ENCODE measurements at places on chromosomes 1 and 21.
A peak's percentile ranks its signal among the peaks of the same experiment; 100 is the strongest.

DNA sequence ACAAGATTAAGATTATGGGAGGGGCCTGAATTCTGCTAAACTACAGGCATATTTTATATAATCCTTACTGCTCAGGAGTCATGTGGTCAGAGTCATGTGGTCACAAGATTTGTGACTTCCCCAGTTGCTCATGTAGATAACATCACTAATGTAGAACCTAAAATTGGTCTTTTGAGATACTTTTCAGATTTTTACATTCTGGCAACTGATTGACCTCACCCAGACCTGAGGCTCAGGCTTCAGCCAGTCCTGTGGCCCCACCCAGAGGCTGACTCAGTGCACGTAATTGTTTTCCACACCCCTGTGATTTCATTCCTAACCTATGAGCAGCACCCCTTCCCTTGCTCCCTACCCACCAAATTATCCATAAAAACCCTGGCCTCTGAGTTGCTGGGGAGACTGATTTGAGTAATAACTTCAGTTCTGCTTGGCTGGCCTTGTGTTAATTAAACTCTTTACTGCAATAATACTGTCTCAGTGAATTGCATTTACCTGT is 41.7 kb upstream of the ZNF326 start:
- no peak for DNase-seq

DNA sequence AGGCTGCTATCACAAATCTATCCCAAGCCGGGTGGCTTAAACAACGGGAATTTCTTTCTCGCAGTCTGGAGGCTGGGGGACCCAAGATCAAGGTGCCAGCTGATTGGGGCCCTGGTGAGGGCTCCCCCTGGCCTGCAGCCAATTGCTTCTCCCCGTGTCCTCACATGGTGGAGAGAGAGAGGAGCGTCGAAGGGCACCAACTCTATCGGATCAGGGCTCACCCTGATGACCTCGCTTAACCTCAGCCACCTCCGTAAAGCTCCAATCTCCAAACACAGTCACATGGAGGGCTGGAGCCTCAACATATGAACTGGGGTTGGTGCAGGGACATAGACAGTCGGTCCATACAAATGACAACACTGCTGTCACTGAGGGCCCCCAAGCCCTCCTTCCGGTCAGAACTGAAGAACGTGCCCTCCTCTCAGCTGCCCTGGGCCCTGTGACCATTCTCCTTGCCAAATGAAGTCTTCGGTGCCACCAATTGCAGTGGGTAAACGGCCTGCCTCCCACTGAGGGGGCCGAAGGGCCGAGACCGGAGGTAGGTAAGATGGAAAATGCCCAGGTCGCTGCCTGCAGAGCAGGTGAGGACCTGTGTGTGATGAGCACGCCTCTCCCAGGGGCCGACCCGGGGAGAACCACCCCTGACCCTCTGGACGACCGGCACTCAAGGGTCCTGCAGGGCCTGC is 211.0 kb downstream of the TOMM20 start:
- DNase-seq: no peak

DNA sequence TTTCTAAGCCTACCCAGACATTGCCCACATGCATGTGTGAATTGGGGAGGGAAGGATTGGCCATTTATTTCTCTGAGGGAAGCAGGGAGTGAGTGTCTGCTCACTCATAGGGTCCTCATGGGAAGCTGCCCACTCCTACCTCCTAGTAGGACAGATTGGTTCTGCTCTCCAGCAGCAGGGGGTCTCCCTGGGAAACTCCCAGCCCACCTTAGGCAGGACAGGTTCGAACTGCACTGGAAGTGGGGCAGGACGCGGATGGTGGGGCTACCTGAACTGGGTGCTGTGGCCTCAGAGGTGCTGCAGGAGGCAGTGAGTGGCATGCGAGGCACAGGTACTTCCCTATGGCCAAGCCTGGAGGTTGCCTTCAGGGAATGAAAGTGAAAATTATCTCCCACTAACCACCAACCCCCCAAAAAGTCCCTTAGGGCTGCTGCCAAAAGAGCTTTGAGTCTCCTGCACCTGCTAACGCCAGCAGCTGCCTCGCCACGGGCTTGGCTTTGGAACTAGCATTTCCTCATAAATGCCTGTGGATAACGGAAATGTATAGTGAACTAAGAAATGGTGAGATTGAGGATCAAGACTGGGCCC is 157.0 kb upstream of the COA6 start:
- no peak for DNase-seq

GRCh38 chr1:172939475-172939874 is 111.3 kb downstream of the TNFSF18 start:
- no peak for DNase-seq

GRCh38 chr1:169202791-169203665 is 96.5 kb downstream of the ATP1B1 start:
- DNase-seq: no peak

DNA sequence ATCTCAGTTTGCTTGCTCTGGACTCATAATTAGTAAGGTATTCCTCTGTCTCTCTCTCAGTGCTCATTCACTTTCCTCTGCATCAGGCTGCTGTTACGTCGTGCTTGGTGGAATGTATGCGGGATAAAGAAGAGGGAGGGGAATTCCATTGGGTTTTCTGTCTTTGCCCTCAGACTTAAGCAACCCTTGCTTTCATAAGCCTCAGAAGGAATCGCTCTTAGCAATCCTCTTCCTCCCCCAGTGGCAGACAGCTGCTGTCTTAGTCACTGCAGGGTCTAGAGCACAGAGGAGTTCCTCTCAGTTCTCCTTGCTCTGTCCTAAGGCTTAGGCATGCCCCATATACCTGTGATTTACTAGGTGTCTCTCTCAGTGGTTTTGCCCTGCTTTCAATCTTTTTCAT is 19.1 kb upstream of the NTMT2 start:
- DNase-seq: no peak

- no peak for DNase-seq
Measured at GRCh38 chr1:109213345-109213823, 334 bp upstream of the SARS1 start.

DNA sequence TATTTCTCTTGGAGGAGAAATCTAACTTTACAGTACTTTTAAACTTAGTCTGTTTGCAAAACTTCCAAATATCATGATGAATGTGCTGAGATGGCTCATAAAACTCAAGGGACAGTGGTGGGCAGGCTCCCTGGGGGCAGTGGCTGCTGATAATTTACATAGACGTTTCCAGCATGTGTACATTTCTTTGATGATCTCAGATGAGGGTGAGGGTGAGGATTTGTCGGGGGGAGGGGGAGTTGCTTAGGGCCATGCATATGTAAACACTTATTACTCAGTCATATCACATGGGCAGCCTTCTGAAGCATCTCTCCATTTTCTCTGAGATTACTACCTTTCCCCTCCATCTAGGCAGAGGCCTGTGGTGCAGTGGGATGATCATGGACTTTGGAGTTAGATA is 152.9 kb upstream of the HMGB4 start:
- no peak for DNase-seq

- DNase-seq: no peak
Measured at GRCh38 chr1:153678519-153679336, at the start of gene NPR1. TSS of gene NPR1 (plus strand) at chr1:153678688. CDS start at chr1:153679109, 421 bp downstream.

DNA sequence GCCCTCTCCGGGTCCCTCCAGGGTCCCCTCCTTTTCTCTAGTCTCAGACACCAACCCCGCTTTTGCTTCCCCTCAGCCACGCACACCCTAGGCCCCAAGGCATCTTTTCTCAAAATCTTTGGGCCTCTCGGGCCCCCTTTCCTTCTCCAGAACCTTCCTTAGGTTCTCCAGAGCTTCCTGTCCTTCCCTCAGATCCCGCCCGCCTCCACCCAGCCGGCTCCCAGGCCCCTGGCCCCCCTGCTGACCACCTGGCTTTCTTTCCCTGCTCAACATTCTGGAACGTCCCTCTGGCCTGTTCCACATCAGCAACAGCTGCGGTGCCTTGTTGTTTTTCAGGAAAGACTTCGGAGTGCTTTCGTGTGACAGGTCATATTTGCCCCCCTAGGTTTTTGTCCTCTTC is 1.2 kb downstream of the ZDHHC18 start:
- no peak for DNase-seq

DNA sequence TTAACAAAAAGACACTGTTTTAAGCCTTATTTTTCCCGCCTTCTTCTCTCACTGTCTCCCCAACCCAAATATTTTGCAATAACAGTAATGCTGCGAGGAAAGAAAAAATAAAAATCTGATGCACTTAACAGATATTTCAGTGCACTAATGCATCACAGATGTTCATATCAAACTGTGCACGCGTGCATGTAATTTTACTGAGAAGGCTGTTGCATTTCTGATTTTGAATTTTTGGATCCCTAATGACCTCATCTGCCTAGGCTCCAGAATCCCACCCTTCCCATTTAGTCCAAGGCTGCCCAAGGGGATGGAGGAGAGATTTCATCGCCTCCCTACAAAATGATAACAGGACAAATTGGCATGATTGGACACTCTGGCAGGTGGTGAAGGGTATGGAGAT is 5.5 kb downstream of the TRABD2B start:
- no peak for DNase-seq

GRCh38 chr1:14350197-14350596 is 248.3 kb upstream of the KAZN start:
- no peak for DNase-seq

GRCh38 chr1:21089731-21090130 is 87.0 kb downstream of the EIF4G3 start:
- no peak for DNase-seq

GRCh38 chr1:54542962-54543539 is 5.0 kb upstream of the ACOT11 start:
- no peak for DNase-seq

DNA sequence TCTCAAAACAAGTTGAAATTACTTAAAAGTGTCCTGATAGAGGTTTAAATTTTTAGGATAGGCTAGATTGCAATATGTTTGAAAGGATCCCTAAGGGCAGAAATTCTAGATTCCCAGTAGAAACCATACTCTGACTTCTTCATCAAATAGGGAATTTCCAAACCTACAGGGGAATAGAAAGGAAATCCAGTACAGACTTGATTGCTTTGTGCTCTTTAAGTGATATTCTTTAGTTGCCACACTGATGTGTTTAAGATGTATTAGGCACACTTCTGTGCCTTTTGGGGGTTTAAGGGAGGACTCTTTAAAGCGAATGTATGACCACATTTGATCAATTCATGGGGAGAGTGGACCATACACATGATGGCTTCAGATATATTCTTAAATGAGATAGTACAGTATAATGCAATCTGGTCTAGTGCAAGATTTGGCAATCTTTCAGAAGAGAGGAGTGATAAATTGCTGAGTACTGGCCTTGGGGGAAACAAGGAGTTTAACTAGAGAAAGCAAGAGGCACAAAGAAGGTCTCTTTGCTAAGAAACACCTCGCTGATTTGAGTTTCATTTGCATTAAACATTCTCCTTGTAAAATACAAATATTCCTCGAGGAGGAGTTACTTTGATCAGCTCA is 268.8 kb upstream of the NR5A2 start:
- no peak for DNase-seq

DNA sequence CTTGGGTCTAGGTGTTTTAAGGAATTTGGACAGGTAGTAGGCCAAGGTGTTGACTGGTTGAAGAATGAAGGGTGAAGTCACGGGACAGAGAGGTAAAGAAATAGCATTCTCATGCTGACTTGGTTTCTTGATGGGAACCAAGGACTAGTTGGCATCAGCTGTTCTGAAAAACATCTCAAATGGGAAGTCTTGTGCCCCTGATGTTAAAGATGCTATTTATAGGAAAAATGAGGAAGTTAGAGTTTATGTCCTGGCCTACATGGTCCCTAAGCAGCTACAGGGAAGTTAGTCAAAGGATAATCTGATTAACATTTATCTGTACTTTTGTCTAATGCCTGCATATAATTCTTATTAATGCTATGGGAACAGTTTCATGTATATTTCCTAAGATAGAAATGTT is 262.4 kb downstream of the HHIPL2 start:
- DNase-seq: no peak

- peak; percentile 83 for DNase-seq
Measured at GRCh38 chr1:229227298-229227919, 43.5 kb upstream of the RAB4A start.

DNA sequence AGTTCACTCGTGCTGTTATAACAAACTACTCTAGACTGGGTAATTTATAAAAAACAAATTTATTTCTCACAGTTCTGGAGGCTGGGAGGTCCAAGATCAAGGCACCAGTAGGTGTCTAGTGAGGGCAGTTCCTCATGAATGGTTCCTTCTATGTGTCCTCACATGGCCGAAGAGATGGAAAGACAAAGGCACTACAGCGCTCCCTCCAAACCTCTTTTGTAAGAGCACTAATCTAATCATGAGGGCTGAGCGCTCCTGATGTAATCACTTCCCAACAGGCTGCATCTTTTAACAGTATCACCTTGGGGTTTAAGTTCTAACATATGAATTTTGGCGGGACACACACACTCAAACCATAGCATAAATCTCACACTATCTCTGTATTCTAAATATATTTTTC is 54.0 kb upstream of the KANK4 start:
- DNase-seq: no peak

DNA sequence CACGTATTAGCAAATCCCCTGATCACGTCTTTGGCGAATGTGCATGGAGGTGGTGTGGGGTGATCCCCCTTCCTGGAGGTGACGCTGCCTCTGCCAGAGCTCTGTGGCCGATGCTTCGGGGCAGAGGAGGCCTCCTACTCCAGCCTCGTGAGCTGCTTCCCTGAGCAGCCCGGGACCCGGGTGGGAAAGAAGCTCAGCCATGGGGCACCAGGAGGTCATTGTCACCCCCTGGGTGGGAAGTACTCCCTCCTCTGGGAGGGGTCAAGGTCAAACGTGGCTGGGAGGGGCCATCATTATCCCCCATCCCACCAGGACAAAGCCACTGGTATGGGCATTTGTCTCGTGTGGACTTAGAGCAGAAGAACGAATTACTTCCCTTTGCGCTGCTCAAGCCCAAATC is 40.7 kb downstream of the KCNAB2 start:
- no peak for DNase-seq

DNA sequence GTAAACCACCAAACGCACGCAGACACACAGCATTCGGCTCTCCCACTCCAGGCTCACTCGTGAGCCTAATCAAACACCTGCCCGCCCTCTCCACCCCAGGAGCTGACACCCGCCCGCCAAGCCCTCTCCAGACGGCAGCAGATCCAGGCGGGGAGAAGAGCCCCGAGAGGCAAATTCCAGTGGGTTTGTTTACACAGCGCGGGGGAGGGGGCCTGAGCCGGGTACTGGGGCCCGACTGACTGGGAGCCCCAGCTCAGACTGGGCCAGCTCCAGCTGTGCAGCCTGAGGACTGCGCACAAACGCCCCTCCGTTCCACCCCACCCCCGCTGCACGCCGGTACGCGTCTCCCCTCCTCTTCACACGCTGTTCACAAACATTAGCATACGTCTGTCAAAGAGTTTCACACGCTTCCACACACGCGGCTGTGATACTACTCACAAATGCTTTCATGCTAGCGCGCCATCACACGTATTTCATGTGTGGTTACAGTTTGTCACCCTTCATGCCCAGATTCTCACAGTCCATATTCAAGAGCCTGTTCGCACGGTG is 1.0 kb upstream of the EFNA1 start:
- peak; percentile 70 for DNase-seq

DNA sequence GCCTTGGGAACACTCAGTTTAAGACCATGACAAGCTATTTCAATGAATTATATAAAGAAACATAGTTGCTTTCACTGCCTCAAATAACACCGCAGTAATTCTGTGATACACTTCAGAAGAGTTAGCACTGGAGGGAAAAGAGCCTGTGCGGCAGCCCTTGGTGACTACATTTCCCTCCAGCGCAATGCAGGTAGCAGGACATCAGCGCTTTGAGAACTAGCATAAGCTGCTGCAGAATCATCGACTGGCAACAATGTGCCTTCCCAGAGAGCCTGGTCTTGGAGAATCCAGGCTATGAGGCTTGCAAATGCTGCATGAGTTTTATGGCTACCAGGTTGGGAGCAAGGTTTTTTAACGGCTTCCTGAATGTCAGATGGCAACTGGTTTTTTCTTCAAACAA is 7.5 kb downstream of the NRIP1 start:
- no peak for DNase-seq

GRCh38 chr1:94892604-94893254 is 34.2 kb downstream of the CNN3 start:
- DNase-seq: no peak

Measured in DMS153 (cell line).